ENCODE measurements at places on chromosomes 13 and 19.

- DNase-seq = no peak
These were observed 6.3 kb upstream of the WTIP start for GRCh38 chr19:34475026-34475974.

DNA sequence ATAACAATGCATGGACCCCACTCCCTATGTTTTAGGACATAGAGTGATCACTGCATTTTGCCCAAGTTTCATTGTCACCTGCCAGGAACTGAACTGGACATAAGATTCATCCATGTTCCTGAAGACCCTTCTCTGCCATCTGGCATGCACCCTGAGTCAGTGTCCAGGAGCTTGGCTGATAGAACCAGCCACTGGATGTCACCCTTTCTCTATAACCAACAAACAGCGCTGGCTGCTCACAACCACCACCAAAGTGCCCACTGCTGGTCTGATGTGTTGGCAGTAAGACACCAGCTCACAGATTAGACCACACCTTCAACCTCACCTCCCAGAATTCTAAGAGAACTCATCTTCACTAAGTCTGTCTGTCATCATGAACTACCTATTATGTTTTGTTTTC is 333.4 kb downstream of the ITGBL1 start:
- no peak for DNase-seq

DNA sequence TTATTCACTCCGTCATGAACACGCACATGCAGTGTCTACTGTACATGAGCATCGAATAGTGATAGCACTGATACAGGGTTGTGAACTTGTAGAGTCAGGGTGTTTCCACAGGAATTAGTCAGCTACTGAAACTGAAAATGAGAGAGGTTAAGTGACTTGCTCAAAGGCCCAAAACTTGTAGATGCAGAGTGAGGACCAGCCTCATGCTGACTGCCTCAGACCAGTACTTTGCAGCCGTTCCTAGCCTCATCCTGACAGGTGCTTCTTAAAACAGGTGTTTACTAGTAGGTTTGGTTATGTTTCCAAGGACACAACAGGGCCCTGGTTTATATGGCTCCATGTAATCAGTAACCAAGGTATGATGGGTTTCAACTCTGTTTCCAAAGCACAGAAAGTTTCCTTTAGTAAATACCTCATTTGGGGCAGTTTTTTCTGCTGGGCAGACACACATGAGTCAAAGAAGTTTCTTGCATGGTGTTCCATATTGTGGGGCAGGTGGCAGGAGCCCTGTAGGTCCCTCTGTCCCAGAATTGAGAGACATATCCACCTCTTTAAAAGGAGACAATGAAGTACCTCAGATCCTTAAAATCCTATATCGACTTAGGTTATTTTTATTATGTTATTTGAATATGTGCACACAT is 16.0 kb downstream of the FGF9 start:
- DNase-seq = no peak

DNA sequence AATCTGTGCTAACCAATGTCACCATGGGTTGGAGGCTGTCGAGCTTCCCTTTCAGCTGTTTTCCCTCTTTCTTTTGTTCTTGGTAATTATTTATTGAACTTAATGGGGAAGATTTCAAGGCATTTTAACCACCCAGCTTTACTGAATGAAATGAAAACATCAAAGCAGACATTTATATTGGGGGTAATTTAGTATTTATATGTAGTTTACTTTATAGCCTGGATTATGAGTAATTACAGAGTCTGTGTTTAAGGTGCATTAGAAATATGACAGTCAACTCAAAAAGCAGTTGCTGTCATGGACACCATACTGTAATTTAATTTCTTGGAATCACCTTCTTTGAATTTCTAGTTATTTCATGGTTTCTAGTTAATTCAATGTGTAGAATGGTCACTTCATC is 42.0 kb downstream of the TNFRSF19 start:
- DNase-seq = no peak

DNA sequence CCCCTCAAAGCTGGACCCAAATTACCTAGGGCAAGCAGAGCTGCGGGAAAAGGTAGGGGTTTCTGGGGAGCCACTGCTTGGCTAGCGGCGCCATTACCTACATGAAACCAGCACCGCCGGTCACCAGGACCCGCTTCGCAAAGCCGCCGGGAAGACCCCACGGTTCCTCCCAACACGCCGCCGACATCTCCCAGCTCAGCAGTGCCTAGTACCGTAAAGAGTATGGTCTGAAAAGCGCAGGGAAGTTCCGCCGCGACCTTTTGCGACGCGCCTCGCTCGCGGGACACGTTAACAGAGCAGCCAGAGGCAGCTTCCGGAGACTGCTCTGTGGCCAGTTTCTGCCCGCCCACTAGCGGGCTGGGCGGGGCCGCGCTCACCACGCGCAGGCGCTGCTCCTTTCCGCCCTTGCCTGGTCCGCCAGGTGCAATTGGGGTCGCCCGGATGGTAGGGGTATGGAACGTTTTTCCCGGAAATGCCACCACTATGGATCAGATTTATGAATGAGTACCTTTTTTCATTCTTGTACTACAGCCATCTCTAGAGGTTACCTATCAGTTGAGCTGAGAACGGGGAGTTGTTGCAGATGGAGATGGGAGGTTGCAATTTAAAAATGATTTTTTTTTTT is at the start of gene TGDS:
Gene TGDS (minus strand): TSS at position 203 of the 625 bp plus-strand sequence. CDS start 16 bp downstream, at position 187.
- peak; percentile 60 for DNase-seq

GRCh38 chr13:91097269-91097668 is 250.2 kb upstream of the MIR17HG start:
- DNase-seq = no peak

DNA sequence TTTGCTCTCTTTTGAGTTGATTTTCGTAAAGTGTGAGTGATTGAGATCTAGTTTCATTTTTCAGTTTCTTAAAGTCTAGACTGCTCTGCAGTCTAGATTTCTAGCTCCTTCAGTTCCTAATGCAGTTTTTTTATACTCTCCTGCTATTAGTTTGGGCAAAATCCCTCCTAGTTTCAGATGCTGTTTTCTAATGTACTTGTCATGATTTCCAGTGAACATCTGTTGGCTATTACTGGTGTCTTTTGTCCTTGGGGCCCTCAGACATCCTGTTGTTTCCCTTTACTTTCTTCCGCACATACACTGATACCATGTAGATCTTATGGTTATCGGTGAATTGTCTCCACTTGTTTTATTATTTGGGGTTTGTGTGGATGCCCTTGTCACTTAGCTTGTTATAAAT is 292.1 kb downstream of the TDRD3 start:
- no peak for DNase-seq

DNA sequence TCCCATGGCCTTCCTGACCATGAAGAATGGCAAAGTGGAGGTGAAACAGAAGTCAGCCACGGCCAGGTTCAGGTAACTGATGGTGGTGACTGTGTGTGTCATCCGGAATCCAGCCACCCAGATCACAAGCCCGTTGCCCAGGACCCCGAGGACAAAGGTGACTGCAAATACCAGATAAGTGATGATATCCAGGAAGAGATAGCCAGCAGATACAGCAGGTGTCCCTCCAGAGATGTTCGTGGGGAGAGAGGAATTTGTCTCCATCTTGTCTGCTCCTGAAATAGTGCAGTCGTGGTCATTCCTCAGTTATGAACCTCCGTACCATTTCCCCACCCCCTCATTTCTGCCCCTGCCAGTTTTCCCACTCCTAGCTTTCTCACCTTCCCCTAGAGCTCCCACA is 4.9 kb downstream of the FPR1 start:
- DNase-seq = no peak

DNA sequence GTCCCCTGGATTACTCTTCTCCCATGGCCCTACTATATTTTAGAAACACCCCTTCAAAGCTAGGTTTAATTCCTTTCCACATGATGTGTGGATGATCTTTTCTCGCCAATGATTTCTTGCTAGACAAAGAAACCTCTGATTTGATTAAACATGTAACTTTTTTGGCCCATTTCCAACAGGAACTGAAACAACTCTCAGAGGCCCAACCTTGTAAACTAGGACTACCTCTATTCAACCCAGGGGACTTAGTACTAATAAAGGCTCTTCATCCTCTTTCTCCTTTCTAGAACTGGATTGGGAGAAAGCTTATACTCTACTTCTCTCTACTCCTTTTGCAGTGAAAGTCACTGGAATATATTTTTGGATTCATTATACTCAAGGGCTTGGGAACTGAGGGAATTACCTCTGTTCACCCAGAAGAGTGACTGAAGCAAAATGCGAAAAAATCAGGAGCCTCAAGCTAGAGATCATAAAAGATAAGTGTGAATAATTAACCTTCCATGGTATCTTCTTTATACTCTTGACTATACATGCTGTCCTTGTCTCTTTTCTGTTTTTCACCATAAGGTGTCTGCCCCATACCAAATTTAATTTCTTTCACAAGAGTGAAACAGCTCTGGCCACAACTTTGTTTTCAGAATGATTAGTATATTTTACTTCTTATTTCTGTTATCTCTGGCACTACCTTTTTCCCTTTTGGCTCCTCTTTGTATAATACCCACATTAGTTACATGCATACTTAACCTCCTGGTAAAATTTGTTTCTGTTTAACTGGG is 977.6 kb downstream of the SLITRK5 start:
- no peak for DNase-seq

DNA sequence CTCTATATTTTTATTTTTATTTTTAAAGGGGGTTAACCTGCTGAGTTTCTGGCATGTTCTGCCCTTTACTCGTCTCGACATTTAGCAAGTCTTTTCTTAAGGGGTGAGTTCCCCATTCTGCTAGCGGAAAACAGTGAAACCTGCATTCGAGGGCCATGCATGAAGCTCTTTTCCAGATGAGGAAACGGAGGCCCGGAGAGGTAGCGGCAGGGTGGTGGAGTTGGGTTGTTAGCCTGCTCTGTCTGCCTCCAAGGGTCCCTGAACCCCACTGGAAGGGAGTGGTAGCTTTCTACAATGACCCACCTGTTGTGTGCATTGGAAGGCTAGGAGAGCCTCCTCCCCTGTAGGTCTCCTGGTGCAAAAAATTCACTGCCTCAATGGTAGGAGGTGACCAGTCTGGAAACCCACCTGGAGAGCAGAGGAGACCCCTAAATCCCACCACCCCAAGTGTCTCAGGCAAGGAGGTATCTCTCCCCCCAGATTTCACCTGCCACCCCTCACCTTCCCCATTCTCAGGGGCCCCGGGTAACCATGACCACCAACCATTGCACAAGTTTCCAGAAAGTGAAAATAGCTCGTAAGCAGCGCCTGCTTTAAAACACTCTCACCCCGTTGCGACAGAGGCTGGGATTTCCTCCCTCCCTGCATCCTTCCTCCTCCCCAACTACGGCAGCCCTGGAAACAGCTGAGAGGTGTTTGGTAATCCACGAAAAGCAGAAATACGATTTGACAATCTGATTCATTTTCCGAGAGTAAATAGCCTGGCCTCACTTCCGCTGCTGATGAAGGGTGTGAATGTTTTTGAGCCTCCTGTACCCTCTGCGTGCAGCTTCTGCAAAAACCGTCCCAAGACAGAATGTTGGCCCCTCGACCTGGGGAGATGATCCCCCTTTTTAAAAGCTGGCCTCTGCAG is 3.5 kb downstream of the KLF2 start:
- DNase-seq = no peak

DNA sequence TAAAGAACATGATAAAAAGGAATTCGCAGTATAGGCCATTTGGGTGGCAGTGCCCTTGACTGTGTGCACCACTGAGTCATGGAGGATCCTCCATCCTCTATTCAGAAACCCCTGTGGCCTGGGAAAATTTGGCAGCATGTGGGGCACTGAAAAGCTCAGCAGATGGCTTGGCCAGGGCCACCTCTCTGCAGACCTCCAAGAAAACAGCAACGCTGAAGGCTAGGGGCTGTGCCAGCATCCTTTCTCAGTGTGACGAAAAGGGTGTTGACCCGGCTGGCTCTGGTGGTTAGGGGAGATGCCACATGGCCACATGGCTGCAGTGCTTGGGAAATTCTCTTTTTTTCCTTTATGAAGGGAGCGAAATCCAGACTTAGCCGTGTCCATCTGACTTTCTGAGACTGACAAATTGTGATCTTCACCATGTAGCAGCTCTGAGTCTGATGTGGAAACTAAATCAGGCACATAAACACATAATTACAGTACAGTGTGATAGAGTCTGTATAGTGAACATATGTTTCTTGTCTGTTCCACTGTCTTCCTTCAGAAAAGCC is 178.0 kb downstream of the KCTD12 start:
- DNase-seq = no peak

GRCh38 chr19:39052846-39053245 is 20.5 kb upstream of the FBXO27 start:
- DNase-seq = no peak

DNA sequence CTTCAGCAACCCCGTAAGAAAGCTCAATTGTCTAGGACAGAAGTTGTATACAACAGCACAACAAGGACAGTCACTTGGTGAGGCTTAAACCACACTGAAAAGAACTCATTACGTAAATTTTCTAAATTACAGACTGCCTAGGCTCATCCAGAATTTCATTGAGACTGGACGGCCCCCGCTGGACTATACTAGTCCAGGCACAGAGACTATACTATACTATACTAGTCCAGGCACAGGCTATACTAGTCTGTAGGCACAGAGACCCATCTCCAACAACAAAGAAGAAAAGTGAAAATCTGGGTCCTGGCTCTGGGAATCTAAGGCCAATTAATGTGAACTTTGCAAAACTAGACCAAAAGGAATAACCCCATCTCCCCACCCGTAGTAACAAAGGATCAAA is 700 bp downstream of the ZNF816 start:
- DNase-seq = no peak

DNA sequence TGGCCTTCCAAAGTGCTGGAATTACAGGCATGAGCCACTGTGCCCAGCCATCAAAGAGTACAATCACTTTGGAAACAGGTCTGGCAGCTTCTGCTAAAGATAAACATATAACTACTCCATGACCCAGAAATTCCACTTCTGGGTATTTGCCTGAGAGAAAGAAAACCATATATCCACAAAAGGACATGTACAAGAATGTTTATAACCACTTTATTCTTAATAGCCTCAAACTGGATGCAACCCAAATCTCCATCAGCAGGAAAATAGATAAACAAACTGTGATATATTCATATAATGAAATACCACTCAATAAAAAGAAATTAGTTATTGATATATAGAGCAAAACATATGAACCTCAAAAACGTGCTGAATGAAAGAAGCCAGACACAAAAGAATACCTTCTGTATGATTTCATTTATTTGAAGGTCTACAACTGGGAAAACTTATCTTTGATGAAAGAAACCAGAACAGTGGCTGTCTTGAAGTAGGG is 40.5 kb downstream of the TEX26 start:
- DNase-seq = no peak
